ENCODE measurements at places on chromosomes 11 and 22.
A peak's percentile ranks its signal among the peaks of the same experiment; 100 is the strongest.

DNA sequence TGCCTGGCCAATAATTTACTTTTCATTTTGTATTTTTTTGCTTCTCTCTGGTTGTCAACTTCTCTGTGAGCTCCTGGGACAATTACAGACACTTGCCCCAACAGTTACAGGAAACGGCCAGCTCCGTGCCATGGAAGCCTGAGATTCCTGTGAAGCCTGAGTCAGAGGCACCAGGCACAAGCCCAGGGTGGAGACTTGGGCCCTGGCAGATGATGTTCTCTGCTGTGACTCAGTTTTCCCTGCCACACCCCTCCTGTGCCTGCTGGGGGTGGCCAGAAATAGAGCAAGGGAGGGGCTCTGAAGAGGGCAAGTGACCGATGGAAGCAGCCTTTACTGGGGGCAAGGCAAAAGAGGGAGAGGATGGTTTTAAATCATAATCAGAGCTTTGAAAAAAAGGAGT lies 4.9 kb downstream of the ATP5MGL start:
- DNase-seq: peak; percentile 90

DNA sequence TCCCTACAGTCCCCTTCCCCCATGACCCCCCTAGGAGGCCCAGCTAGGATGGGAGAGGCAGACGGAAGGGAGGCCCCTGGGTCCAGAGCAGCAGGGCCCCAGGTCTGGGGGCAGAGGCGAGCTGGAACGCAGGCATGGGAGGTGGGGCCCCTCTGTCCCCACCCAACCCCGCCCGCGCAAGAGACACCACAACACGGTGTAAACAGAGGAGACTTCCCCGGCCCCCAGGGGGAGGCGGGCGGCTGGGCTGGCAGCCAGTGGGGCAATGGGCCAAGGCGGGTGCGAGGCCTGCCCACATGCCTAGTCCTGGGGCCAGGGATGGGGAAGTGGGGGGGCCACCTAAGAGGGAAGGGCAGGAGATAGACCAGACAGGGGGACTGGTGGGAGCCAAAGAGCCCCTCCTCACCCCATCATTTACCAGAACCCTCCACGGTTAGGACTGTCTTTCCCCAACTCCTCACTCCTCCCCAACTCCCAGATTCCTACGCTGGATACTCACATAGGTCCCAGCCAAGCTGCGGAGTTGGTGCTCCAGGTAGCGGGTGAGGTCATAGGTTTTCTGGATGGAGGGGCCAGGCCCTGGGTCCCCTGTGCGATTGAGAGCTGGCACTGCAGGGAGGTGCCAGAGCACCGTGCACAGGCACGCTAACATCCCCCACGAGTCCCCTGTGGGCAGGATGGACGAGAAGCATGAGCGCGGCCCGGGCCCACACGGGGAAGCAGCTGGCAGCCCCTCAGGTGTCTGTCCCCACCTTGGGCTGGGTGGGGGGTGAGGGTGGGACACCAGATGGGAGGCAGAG lies 6.2 kb downstream of the CLCF1 start:
- no peak for DNase-seq

GRCh38 chr22:37021710-37022482 lies 2.4 kb downstream of the MPST start:
- peak; percentile 29 for DNase-seq

- DNase-seq: no peak
These were observed 88.8 kb upstream of the CLDN5 start for GRCh38 chr22:19612866-19613572.

GRCh38 chr11:111443640-111444039 lies 64.6 kb upstream of the POU2AF1 start:
- no peak for DNase-seq

GRCh38 chr11:6360183-6360582 lies 30.1 kb upstream of the SMPD1 start:
- no peak for DNase-seq

GRCh38 chr11:117816846-117817367 lies 7.6 kb downstream of the FXYD2 start:
- no peak for DNase-seq

DNA sequence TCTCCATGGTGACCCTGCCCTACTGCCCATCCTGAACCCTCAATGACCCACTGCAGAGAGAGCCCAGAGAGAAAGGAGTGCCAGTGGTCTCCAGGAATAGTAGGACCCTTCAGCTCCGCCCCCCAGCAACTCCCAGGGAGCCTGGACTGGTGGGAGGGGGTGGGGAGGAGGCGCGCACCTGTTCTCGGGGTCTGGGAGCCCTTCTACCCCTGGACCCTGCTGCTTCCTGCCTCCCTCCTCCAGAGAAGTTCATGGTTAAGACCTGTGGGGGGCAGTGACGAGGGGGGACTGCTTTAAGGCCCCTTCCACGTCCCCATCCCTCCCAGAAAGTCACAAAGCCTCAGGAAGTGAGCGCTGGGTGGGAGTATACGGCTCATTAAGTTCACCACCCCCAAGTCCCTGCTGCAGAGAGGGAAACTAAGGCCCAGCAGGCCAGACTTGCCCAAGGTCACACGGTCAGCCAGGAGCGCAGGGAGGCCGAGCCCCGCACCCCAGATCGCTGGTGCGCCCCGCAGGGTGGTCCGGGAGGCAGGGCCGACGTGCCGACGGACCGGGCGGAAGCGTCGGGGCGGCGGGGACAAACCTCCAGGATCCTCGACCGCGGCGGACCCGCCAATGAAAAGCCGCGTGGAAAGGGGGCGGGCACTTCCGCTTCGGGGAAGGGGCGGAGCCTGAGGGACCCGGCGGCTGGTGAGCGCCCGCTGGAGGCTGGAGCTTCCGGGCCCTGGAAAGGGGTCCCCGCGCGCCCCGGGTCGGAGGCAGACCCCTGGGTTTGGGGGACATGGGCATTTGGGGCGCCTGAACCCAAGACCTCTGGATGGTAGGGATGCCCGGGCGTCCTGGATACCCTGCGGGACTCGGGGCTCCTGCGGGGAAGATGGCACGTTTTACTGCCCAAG lies at the start of the genes NUDT22 and TRPT1:
Gene NUDT22, plus strand, starts transcription at position 667 of the 899 bp plus-strand sequence. CDS start 379 bp downstream, outside the sequence.
Gene TRPT1, minus strand, starts transcription at position 579 of the 899 bp plus-strand sequence. Its CDS starts 326 bp downstream, at position 253.
- peak; percentile 83 for DNase-seq

DNA sequence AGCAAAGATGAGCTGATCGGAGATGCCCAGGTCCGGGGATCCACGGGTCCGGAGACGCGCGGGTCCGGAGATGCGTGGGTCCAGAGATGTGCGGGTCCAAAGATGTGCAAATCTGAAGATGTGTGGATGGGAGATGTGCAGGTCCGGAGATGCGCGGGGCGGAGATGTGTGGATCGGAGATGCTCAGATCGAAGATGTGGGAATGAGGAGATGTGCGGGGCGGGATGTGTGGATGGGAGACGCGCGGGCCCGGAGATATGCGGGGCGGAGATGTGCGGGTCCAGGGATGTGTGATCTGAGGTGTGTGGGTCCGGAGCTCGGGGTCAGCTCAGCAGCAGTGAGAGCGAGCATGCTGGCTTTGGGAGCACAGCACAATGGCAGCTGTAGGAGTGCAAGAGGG lies 35.5 kb downstream of the CDPF1 start:
- DNase-seq: no peak

DNA sequence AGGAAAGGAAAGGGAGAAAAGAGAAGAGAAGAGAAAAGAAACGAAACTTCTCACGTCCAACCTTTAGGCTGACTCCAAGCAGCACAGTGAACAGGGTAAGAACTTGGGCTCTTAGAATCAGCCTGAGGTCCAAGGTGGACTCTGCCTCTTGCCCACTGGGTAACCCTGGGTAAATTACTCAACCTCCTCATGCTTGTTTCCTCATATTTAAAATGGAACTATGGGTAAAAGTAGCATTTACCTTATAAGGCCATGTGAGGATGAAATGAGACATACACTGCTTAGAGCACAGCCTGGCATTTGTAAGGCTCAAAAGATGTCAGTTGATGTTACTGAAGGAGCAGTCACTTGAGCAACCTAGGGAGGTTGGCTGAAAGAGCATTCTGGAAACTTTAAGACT lies 107.9 kb downstream of the C11orf58 start:
- DNase-seq: no peak

GRCh38 chr11:127395034-127395433 lies 394.5 kb upstream of the KIRREL3 start:
- DNase-seq: no peak

DNA sequence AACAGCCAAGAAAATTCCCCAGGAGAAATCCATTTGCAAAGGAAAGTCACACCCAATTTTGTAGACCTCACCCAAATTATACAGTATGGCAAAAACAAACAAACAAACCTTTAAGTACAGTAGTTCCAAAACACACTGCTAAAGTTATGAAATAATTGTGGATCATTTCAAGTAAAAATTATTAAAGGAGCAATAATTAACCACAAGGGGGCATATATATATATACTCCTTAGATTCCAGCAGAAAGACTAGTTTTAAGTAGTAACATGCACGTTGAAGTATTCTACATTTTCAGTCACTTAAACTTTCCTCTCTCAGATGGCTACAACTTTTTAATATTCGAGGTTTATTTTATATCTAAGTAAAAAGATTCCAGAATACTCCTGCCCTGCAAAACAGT lies 26.8 kb downstream of the RNF141 start:
- DNase-seq: peak; percentile 15

DNA sequence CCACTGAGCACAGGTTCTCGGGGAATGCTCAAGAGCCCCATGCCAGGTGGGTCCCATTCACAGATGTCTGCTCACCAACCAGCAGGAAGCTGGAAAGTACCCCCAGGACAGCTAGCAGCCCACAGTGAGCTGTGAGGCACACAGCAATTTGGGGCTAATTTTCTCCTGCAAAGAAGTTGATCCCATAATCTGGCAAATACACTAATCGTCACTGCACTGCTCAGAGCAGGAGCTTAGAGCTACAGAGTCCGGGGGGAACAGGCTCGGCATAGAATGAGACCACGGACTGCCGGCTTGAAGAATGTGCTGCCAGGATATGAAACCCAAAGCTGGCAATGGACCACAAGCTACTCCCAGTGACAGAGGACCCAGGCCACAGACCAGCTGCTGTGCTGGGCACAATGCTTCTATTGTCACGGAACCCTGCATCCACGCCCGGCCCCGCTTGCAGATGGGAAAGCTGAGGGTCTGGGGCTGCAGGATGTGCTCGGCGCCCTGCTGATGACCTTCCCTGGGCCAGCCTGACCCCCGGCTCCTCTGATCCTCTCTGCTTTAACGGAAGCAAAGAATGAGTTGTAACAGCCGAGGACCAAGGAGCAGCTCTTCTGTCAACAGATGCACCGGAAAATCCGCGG lies 239.7 kb downstream of the CTTN start:
- DNase-seq: no peak

GRCh38 chr11:3111466-3111865 lies 53.6 kb downstream of the OSBPL5 start:
- DNase-seq: no peak

DNA sequence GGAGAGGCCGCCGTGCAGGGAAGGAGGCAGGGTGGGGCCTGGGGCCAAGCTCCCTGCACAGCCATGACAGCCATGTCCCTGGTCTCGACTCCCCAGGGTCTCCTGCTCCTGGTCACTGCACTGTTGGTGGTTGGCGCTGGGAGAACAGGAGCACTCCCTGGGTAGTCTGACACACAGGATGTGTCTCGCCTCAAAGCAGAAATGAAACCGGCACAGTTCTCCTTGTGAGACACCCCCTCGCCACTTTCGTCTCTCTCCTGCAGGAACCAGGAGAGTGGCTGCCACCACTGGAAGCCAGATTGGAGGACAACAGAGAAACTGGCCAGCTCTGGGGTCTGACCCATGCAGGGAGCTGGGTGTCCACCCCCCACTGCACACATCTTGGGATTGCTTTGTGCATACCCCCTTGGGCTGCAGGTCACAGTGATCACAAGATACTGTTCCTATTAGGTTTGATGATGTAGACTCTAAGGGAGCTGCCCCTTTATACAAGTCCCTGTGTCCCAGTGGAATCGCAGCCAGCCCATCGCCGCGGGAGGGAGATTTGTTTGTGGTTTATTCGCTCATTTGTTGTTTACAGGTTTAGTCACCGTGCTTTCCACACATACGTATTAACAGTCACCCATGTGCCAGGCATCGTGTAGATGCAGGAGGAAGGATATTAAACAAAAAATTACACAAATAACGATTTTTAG lies 27.0 kb upstream of the YWHAH start:
- DNase-seq: no peak

DNA sequence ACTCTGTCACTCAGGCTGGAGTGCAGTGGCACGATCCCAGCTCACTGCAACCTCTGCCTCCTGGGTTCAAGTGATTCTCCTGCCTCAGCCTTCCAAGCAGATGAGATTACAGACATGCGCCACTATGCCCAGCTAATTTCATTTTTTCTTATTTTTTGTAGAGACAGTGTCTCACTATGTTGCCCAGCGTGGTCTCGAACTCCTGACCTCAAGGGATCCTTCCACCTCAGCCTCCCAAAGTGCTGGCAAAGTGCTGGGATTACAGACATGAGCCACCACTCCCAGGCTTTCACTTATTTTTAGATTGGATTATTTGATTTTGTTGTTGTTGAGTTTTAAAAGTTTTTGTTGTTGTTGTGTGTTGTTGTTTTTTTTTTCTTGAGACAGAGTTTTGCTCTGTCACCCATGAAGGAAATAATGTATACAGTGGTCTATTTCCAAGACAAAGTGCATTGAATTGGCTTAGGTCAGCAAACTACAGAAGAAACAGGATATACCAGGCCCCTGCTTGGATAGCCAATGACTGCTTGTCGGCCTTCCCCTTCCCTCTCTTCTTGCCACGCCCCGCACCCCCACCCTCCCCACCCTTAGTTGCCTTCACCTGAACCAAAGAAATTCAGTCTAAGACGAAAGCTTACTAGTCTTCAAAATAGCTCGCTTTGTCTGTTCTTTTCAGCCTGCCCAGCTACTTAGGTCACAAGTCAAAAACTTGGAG lies 91.8 kb upstream of the CLDN5 start:
- no peak for DNase-seq

- DNase-seq: no peak
These were observed 34.4 kb downstream of the HIRA start for GRCh38 chr22:19396934-19397733.

- no peak for DNase-seq
These were observed 272.0 kb downstream of the TTC28 start for GRCh38 chr22:28407645-28408044.

GRCh38 chr11:20909995-20910726 lies 240.8 kb downstream of the NELL1 start:
- DNase-seq: no peak

DNA sequence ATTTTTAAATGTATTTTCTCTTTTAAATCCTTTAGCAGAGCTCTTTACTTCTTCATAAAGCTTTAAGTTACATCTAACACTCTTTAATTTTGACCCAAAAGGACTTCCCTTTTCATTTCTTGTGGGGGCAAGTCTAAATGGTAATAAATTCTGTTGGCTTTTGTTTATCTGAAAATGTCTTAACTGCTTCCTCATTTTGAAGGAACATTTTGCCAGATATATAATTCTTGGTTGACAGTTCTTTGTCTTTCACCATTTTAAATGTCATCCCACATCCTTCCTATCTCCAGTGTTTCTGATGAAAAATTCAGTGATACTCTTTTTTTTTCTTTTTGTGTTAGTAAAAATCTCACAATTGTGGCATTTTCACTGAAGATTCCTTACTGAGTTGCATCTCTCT lies 44.7 kb upstream of the ZBTB44 start:
- DNase-seq: no peak

GRCh38 chr11:77776455-77776854 lies 44.1 kb downstream of the RSF1 start:
- peak; percentile 17 for DNase-seq

Data from fibroblast of skin of right biceps (primary cell).